Upper lobe of right lung (tissue), 1 donor: ENCODE measurements at places on chromosomes 7 and 10.

DNA sequence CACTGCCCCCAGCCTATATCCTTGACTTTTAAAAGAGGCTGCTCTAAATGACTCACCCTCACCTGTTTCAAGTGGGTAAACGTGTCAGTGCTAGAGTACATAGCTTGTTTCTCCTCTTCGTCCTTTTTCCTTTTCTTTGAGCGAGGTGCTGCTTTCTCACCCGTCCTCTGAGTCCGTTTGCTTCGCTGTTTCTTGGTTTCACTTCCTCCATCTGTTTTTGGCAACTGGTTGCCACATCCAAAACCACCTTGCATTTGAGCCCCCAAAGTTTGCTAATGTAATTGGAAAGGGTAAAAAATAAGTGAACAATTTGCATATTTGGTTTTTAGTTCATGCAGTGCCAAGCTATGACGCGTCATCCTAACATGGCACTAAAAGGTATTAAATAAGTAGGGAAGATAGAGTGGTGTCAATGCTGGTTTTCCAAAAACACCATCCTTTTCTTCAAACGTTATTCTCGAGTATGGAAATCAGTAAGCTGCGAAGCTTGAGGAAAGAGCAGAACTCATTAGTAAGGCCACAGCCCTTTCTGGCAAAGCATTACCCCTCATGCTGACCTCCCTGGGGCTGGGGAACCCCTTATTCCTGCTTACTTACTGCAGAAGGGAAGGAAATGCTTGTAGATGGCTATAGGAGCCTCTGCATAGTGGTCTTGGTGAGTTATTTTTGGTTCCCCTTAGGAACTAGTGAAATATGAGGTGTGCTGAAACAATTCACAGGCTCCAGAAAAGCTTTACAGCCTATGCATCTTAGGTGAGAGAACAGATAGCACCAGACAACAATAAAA lies 133.5 kb downstream of the GALNT11 start:
- no peak overlapping the region for H3K4me3 ChIP-seq
- peaks cover 95% of the 10 kb centered on the region for H3K36me3 ChIP-seq
- no peaks in the 10 kb centered on the region for H3K27me3 ChIP-seq
- no peak overlapping the region for H3K27ac ChIP-seq

DNA sequence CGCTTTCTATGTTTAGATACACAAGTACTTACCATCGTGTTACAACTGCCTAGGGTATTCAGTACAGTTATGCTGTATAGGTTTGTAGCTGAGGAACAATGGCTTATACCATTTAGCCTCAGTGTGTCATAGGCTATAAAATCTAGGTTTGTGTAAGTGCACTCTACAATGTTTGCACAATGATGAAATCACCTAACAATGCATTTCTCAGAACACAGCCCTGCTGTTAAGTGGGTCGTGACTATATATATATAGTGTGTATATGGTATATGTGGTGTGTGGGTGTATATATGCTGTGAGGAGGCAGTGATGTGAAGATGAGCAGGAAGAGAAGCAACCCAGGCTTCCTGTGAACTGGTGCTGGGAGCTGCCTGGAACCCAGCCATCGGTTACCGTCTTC lies 65.6 kb upstream of the MKI67 start:
- H3K4me1 ChIP-seq, result no peaks in the 10 kb centered on the region
- H3K27ac ChIP-seq, result no peak overlapping the region
- no peak for DNase-seq
- no peak overlapping the region for H3K4me3 ChIP-seq
- H3K36me3 ChIP-seq, result no peaks in the 10 kb centered on the region

GRCh38 chr7:20062932-20063331 lies 154.3 kb downstream of the MACC1 start:
- no peak overlapping the region for H3K27ac ChIP-seq
- DNase-seq, result no peak
- no peaks in the 10 kb centered on the region for H3K27me3 ChIP-seq
- no peak overlapping the region for H3K4me3 ChIP-seq
- H3K4me1 ChIP-seq, result no peaks in the 10 kb centered on the region

GRCh38 chr7:132609222-132609621 lies 33.0 kb upstream of the PLXNA4 start:
- H3K4me3 ChIP-seq, result no peak overlapping the region
- DNase-seq, result no peak
- H3K36me3 ChIP-seq, result no peaks in the 10 kb centered on the region
- no peaks in the 10 kb centered on the region for H3K27me3 ChIP-seq

GRCh38 chr7:93146472-93147141 lies 1.6 kb downstream of the SAMD9L start:
- H3K36me3 ChIP-seq, result peaks cover 26% of the 10 kb centered on the region
- H3K4me3 ChIP-seq, result peak overlapping the region; percentile 64
- no peaks in the 10 kb centered on the region for H3K27me3 ChIP-seq
- DNase-seq, result no peak
- H3K27ac ChIP-seq, result peak overlapping the region; percentile 75
- peaks cover 20% of the 10 kb centered on the region for H3K4me1 ChIP-seq

- DNase-seq, result no peak
- no peak overlapping the region for H3K27ac ChIP-seq
- no peaks in the 10 kb centered on the region for H3K4me1 ChIP-seq
- H3K27me3 ChIP-seq, result no peaks in the 10 kb centered on the region
- no peaks in the 10 kb centered on the region for H3K36me3 ChIP-seq
Measured at GRCh38 chr10:6423413-6424170, 156.5 kb downstream of the PRKCQ start.

DNA sequence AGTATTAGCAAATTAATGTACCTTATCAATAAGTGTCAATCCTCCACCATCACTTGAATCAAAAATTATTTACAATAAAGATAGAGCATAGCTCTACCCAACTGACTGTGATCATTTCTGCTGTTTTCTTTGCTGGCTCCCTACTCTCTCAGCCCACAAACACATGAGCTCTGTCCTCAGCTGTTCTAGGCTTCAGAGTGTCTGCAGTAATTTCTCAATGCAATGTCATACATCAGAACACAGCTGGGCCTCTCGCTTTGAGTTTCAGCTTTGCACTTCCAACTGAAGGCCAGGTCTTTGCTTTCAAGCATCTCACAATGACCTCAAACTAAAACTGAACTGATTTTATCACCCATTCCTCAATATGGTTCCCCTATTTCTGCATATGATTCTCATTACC lies 55.7 kb downstream of the RNF133 start:
- H3K27ac ChIP-seq, result no peak overlapping the region
- no peaks in the 10 kb centered on the region for H3K4me1 ChIP-seq
- no peaks in the 10 kb centered on the region for H3K27me3 ChIP-seq
- no peak for DNase-seq

DNA sequence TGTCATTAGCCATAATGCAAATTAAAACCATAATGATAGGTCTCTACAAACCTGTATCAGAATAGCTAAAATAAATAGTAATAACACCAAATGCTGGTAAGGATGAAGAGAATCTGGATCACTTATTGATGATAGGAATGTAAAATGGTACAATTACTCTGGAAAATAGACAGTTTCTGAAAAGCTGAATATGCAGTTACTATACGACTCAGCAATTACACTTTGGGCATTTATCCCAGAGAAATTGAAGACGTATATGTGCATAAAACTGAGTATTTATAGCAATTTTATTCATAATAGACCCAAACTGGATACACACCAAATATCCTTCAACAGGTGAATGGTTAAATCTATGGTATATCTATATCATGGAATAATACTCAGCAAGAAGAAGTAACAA lies 7.9 kb downstream of the RPA3 start:
- DNase-seq, result no peak
- H3K36me3 ChIP-seq, result no peaks in the 10 kb centered on the region
- H3K4me3 ChIP-seq, result no peak overlapping the region
- no peaks in the 10 kb centered on the region for H3K4me1 ChIP-seq
- no peaks in the 10 kb centered on the region for H3K27me3 ChIP-seq

DNA sequence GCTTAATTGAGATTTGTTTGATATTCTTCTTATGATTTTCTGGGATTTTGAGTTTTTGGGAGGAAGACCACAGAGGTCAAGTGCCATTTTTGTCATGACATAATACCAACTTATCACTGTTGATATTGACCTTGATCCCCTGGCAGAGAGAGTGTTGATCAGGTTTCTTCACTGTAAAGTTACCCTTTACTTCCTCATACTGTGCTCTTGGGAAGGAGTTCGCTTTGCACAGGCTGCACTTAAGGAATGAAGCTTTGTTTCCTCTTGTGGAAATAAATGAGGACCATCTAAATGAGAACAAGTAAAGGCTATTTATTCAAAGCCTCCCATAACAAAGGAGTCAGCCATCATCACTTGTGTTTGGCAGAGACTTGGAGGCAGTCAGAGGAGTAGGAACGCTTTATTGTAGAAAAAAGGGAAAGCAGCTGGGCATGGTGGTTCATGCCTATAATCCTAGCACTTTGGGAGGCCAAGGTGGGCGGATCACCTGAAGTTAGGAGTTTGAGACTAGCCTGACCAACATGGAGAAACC lies 16.1 kb downstream of the ST7 start:
- no peak overlapping the region for H3K27ac ChIP-seq
- no peak overlapping the region for H3K4me3 ChIP-seq
- H3K27me3 ChIP-seq, result no peaks in the 10 kb centered on the region
- H3K36me3 ChIP-seq, result peaks cover 6% of the 10 kb centered on the region
- DNase-seq, result no peak

DNA sequence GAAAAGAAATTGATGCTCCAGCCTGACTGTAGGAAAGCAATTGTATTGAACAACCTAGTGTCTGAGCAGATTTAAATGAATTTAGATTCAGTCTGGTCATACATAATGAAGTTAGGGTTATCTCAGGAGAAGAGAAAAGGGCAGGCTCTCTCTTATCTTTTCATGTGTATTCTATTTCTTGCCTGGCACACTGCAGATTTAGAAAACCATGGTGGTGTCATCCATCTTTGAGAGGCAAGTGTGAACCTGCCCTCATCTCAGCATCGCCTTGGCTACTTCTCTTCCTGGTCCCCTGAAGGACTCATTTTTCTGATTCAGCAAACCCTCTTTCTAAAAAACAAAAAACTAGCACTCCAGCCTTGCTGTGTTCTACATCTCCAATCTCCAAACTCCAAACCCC lies 137.7 kb downstream of the LRRC4 start:
- peaks cover 6% of the 10 kb centered on the region for H3K36me3 ChIP-seq
- H3K27me3 ChIP-seq, result no peaks in the 10 kb centered on the region
- H3K27ac ChIP-seq, result no peak overlapping the region
- no peak overlapping the region for H3K4me3 ChIP-seq
